Activated naive CD8-positive, alpha-beta T cell treated with anti-CD3 and anti-CD28 coated beads, Interleukin-2, amount 10 ng/mL, durations not matched to agents 7 days and 5 days (primary cell): ENCODE measurements at places on chromosomes 1 and 21. TPM values are rescaled to one million over a fixed set of nuclear protein-coding genes. Genes with fewer than 3 reads are reported as not detected.

DNA sequence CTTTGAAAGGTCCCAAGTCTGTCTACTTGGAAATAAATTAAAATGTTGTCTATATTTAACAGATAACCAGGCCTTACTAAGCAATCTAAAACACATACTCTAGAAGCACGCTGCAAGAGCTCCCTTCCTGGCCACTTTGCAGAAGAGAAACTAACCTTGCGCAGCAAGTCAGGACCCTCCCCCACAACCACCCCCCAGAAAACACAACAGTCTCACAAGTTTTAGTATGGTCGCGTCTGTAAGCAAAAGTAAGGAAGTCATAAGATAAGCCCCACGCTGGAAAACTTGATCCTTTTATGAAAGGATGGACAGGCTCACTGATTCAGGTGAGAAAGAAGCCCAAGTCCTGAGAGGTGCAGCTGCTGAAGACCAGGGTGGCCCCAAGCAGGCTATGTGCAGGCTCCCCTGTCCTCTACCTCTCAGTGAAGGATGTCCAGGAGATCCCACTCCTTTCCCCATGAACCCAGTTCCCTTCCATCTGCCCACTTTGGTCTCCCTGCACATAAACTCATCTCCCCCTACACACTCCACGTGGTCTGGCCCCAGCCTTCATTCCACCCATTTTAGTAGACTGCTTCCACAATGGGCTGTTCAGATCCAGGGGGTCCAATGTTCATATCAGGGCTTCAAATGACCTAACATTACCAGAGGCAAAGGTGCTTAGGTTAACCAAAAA, 23.8 kb downstream of the HIVEP3 start:
- peaks cover 3% of the 10 kb centered on the region for H3K36me3 ChIP-seq
- peak overlapping the region; percentile 54 for H3K27ac ChIP-seq
- H3K4me3 ChIP-seq = peak overlapping the region; percentile 15
- H3K27me3 ChIP-seq = no peaks in the 10 kb centered on the region
- H3K4me1 ChIP-seq = peaks cover 66% of the 10 kb centered on the region

GRCh38 chr1:24275510-24275909, 43.6 kb upstream of the GRHL3 start:
- peaks cover 41% of the 10 kb centered on the region for H3K27me3 ChIP-seq
- no peak overlapping the region for H3K4me3 ChIP-seq
- H3K36me3 ChIP-seq = peaks cover 2% of the 10 kb centered on the region
- no peak overlapping the region for H3K27ac ChIP-seq

- H3K4me1 ChIP-seq = no peaks in the 10 kb centered on the region
- H3K36me3 ChIP-seq = peaks cover 26% of the 10 kb centered on the region
- DNase-seq = no peak
These were observed 82.3 kb downstream of the DENND1B start for GRCh38 chr1:197692965-197693364.

DNA sequence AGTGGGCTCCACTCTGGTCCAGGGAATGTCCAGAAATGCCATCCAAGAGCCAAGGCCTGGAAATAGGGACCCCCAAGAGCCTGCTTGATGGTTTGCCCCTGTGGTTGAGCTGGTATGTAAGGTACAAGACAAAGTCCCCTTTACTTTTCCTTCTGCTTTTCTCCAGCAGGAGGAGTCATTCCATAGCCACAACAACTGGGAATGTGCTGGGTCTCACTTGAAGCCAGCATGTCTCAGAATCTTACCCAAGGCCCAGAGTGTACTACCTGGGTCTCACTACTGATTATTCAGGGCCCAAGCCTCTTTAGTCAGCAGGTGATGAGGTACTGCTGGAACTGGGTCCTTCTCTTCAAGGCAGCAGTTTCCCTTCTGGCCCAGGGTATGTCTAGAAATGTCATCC, 62.1 kb upstream of the CD55 start:
- peaks cover 9% of the 10 kb centered on the region for H3K36me3 ChIP-seq
- peaks cover 2% of the 10 kb centered on the region for H3K4me1 ChIP-seq
- no peak overlapping the region for H3K27ac ChIP-seq
- H3K4me3 ChIP-seq = no peak overlapping the region

- peaks cover 4% of the 10 kb centered on the region for H3K4me1 ChIP-seq
- no peak for DNase-seq
- H3K27ac ChIP-seq = no peak overlapping the region
These were observed 30.4 kb upstream of the MAN1C1 start for GRCh38 chr1:25586181-25586588.

- H3K4me3 ChIP-seq = no peak overlapping the region
- H3K27me3 ChIP-seq = peaks cover 5% of the 10 kb centered on the region
- no peaks in the 10 kb centered on the region for H3K36me3 ChIP-seq
- H3K27ac ChIP-seq = no peak overlapping the region
- no peaks in the 10 kb centered on the region for H3K4me1 ChIP-seq
These were observed 52.0 kb downstream of the LAMC2 start for GRCh38 chr1:183238071-183238470.

DNA sequence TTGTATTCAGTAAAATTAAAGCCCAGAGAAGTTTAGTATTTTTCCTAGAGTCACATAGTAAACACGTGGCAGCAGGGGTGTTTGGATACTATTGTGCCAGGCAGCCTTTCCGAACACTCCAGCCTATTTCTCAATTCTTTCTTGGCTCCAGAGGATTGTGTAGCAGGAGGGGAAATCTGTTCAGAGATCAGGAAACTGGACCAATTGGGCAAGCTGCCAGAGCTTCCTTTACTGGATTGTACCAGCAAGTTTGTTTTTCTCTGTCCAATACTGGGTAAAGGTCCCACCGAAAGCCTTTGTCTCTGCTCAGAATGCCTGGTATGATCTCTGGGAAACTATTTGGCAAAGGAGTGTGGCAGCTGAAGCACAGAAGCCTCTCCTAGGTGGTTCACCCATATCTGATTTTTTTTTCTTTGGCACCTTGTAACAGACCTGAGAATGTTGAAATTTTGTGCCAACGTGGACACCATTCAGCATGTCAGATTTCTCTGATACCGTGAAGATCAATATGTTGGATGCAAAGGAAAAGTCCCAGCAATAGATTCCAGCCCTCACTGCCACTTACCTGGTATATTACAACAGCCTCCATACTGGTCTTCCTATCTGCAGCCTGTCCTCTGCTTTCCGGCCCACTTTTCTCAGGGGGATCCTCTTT, 126.2 kb downstream of the FGGY start:
- peaks cover 3% of the 10 kb centered on the region for H3K36me3 ChIP-seq
- H3K4me3 ChIP-seq = no peak overlapping the region
- H3K27me3 ChIP-seq = no peaks in the 10 kb centered on the region
- no peak overlapping the region for H3K27ac ChIP-seq
- no peak for DNase-seq
- H3K4me1 ChIP-seq = no peaks in the 10 kb centered on the region

- H3K27me3 ChIP-seq = peaks cover 11% of the 10 kb centered on the region
- H3K27ac ChIP-seq = no peak overlapping the region
- no peak for DNase-seq
These were observed 11.8 kb upstream of the F3 start for GRCh38 chr1:94553323-94553730.

- H3K27ac ChIP-seq = no peak overlapping the region
- H3K36me3 ChIP-seq = no peaks in the 10 kb centered on the region
- no peak overlapping the region for H3K4me3 ChIP-seq
- peaks cover 6% of the 10 kb centered on the region for H3K27me3 ChIP-seq
- no peaks in the 10 kb centered on the region for H3K4me1 ChIP-seq
- DNase-seq = no peak
These were observed 13.8 kb downstream of the SNX7 start for GRCh38 chr1:98675282-98675681.

DNA sequence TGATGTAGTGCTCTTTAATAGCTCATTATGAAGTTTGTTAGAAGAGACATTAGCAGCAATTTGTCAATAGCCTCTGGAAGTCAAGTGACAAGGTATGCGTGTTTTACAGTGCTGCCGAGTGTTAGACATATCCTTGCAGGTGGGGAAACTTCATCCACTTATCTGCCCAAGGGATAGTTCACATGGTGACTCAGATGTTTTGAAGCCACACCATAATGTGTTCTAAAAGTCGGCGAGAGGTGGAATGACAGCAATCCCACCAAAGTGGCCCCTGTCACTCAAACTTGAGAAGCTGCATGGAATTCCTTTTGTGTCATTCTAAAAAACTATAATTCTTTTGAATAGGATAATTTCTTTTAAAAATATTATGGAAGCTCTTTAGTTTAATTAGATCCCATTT, 98.1 kb downstream of the RUNX1 start:
- H3K4me1 ChIP-seq = peaks cover 15% of the 10 kb centered on the region
- no peak overlapping the region for H3K27ac ChIP-seq
- H3K4me3 ChIP-seq = no peak overlapping the region
- H3K36me3 ChIP-seq = peaks cover 4% of the 10 kb centered on the region

DNA sequence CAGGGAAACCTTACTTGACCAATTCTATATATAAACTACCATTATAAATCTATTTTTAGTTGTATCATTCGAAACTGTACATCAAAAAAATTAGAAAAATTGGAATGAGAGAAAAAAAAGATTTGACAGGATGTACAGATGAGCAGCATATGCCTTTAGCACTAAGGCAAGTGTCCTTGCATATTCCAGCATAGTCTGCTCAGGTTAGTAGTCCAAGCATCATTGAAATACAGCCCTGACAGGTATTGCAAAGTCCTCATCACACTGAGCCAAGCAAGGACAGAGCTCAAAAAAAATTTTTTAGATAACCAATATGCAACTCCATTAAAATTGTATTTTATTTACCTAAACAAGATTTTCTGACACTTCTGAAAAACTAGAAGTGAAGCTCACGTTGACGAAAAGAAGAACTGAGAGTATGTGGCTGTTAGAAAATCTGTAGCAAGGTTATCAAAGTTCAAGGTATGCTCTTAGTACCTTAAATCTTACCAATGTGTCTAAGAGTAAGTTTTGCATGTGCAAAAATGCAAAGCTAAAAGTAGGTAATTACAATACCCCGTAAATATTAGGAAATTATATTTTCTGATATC, 465.6 kb upstream of the ADGRL4 start:
- no peaks in the 10 kb centered on the region for H3K36me3 ChIP-seq
- no peaks in the 10 kb centered on the region for H3K4me1 ChIP-seq

- no peaks in the 10 kb centered on the region for H3K36me3 ChIP-seq
- H3K27me3 ChIP-seq = peaks cover 19% of the 10 kb centered on the region
- peak within 1 kb of the TSS; percentile 44 for H3K4me3 ChIP-seq
- H3K4me1 ChIP-seq = peaks cover 2% of the 10 kb centered on the region
- H3K27ac ChIP-seq = no peak within 1 kb of the TSS
- peak; percentile 64 for DNase-seq
These were observed at the start of gene SPSB1 for GRCh38 chr1:9292361-9293240. TSS of gene SPSB1 (plus strand) at chr1:9292894. CDS start at chr1:9355892, 62,998 bp downstream.

- H3K4me3 ChIP-seq = no peak within 1 kb of the TSS
- no peaks in the 10 kb centered on the region for H3K4me1 ChIP-seq
- H3K36me3 ChIP-seq = no peaks in the 10 kb centered on the region
- H3K27ac ChIP-seq = no peak within 1 kb of the TSS
- H3K27me3 ChIP-seq = peaks cover 15% of the 10 kb centered on the region
These were observed at the start of gene HHIPL2 for GRCh38 chr1:222547944-222548671. TSS of gene HHIPL2 (minus strand) at chr1:222548104. CDS start at chr1:222548044, 60 bp downstream.

DNA sequence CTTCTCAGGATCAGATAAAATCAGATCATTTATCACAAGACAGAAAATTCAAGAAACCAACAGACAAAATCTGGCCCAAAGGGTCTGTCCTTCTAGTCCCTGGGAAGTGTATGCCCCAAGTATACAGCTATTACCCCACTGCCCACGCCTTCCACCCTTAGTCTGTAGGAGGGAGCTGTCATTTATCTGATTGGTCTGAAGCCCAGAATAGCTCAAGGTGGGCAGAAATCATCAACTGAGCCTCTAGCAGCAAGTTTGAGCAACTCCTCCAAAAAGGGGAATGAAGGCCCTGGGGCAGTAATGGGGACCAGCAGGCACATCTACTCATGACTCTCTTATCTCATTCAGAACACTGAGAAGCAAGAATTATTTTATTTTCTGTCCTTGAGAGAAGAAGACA, 126.9 kb downstream of the MATN1 start:
- no peaks in the 10 kb centered on the region for H3K36me3 ChIP-seq
- peaks cover 23% of the 10 kb centered on the region for H3K27me3 ChIP-seq
- no peak overlapping the region for H3K27ac ChIP-seq
- no peak overlapping the region for H3K4me3 ChIP-seq
- no peak for DNase-seq

DNA sequence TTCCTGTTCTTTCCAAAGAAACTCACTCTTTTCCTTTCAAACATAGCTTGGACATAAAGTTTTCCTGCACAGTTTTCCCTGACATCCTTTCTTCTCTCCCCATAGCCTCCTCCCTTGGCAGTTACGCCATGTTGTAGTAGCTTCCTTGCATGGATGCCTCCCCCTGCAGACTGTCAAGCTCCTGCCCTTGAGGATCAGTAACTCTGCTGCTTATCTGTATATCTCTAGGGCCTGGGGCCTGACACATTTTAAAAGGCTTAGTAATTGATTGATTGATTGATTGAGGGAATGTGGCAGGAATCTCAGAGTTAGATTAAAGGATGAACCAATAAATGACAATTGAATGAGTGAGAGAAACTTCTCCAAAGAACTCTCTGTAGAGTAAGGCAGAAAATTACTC, 143.7 kb downstream of the NEK7 start:
- no peaks in the 10 kb centered on the region for H3K27me3 ChIP-seq
- DNase-seq = no peak
- no peak overlapping the region for H3K27ac ChIP-seq
- no peak overlapping the region for H3K4me3 ChIP-seq
- peaks cover 32% of the 10 kb centered on the region for H3K36me3 ChIP-seq

DNA sequence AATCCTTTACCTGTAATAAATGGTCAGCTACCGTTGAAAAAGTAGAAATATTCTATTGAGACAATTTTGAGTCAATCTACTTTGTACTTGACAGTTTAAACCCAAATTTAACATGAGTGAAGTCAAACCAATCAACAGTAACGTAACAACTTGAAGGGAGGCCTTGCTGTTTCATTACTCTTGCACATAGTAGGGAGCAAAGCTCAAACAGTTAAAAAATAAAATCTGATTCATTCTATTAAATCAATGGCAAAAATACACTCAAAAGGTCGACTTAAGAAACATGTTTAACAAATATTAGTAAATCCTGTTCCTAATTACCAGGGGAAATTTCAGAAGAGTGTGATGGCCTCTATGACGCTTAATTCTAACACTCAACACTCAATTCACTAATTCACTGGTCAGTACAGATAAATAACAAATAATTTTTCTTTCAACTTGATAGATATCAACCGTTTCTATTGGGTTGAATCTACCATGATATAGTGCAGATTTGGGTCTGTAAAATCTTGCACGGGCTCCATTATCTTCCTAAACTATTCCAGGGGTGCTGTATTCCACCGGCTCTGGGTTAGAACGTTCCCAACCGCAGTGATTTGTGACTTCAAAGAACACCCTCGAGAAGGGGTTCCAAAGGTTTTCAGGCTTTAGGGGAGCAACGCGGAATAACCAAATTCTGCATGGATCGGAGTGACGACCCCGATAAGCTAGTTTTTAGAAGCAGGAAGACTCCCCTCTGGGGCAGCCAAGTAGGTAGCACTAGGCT, 1.4 kb downstream of the TARBP1 start:
- peaks cover 38% of the 10 kb centered on the region for H3K4me1 ChIP-seq
- H3K27me3 ChIP-seq = peaks cover 7% of the 10 kb centered on the region

GRCh38 chr1:72601035-72601674, 318.8 kb upstream of the NEGR1 start:
- no peak overlapping the region for H3K4me3 ChIP-seq
- no peaks in the 10 kb centered on the region for H3K27me3 ChIP-seq
- DNase-seq = no peak
- no peak overlapping the region for H3K27ac ChIP-seq

Gene RABIF
- total RNA-seq = 13.1 TPM

Gene CYP4Z1
- not detected for total RNA-seq

Gene LAMC1
- 0.97 TPM for total RNA-seq

Gene UROD
- total RNA-seq = 79.2 TPM

Gene CFAP141
- not detected for total RNA-seq

Gene TIE1
- 0.75 TPM for total RNA-seq

Gene DFFA
- 31.9 TPM for total RNA-seq

Gene GUCA2A
- not detected for total RNA-seq

Gene C1orf185
- total RNA-seq = not detected

Gene C1orf115
- 0.28 TPM for total RNA-seq

Gene FCRLB
- 0.74 TPM for total RNA-seq

Gene RBBP4
- 280 TPM for total RNA-seq
